Upper lobe of left lung (tissue), 6 donors: ENCODE measurements at places on chromosomes 7 and 10. TPM values are rescaled to one million over a fixed set of nuclear protein-coding genes. Genes with fewer than 3 reads are reported as not detected.

Gene ARHGEF35
- 21.3 TPM for total RNA-seq

Gene CCDC7
- total RNA-seq = 6.4 TPM

Gene CYP17A1
- total RNA-seq = not detected

Gene PON1
- total RNA-seq = 1.7 TPM

Gene NUPR2
- 9.1 TPM for total RNA-seq

- H3K27me3 ChIP-seq = no peaks in the 10 kb centered on the region
- H3K4me3 ChIP-seq = no peak overlapping the region
- no peak overlapping the region for H3K27ac ChIP-seq
- H3K36me3 ChIP-seq = no peaks in the 10 kb centered on the region
Observed at GRCh38 chr10:46288601-46289206, 1.9 kb downstream of the ANTXRL start.

- no peak for DNase-seq
- no peak overlapping the region for H3K27ac ChIP-seq
- H3K27me3 ChIP-seq = no peaks in the 10 kb centered on the region
- H3K4me1 ChIP-seq = no peaks in the 10 kb centered on the region
- H3K4me3 ChIP-seq = no peak overlapping the region
Observed at GRCh38 chr10:1272079-1272776, 216.0 kb downstream of the WDR37 start.

- H3K4me3 ChIP-seq = no peak overlapping the region
- H3K27me3 ChIP-seq = no peaks in the 10 kb centered on the region
- H3K4me1 ChIP-seq = peaks cover 35% of the 10 kb centered on the region
Observed at GRCh38 chr10:13790196-13790595, 203.4 kb downstream of the PRPF18 start.

DNA sequence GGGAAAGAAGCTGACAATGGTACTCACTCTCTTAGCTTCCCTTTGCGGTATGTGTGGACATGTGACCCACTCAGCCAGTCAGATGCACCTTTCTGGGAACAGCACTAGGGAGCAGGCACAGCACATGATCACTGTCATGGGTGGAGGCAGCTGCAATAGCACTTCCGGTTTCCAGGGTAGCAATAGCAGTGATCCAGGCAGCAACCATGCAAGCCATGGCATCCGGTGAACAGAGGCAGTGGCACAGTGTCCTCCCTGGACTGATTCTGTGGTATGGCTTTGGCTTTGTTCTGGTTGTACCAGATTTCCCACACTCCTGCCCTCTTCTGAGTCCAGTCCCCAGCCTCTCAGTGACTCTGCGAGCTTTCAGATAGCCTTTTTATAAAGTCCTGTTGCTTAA, 86.8 kb upstream of the NAMPT start:
- DNase-seq = peak; percentile 77
- H3K27ac ChIP-seq = no peak overlapping the region
- no peak overlapping the region for H3K4me3 ChIP-seq
- no peaks in the 10 kb centered on the region for H3K4me1 ChIP-seq
- H3K27me3 ChIP-seq = no peaks in the 10 kb centered on the region

- no peaks in the 10 kb centered on the region for H3K4me1 ChIP-seq
- no peaks in the 10 kb centered on the region for H3K36me3 ChIP-seq
- no peak for DNase-seq
- H3K27ac ChIP-seq = no peak overlapping the region
- H3K27me3 ChIP-seq = no peaks in the 10 kb centered on the region
Observed at GRCh38 chr10:1432161-1432560, 305.2 kb downstream of the ADARB2 start.

DNA sequence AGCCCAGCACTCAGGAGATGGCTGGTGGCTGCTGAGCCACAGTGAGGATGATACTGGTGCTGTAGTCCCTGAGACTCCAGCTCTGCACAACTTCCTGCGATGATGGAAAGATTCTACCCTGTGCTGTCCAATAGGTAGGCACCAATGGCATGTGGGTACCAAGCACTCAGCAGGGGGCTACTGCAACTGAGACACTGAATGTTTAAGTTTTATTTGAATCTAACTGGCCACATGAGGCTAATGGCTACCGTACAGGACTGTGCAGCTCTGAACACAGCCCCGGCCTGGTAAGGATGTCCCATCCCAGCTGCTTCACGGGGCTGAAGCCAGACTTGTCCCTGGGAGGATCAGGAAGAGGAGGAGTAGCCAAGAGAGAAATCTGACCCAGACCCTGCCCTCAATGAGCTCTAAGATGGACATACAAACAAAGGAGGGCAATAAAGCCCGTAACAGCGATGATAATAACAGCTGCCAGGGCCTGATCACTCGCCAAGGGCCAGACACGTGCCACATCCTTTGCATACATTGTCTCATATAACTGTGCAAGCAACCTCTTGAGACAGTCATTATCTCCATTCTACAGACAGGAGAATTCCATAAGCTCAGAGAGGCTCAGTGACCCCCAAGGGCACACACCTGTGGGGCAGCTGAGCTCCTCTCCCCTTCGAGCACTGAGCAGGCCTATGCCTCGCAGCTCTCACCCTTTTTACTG, 3.8 kb downstream of the GPRIN2 start:
- peak; percentile 21 for DNase-seq
- H3K36me3 ChIP-seq = no peaks in the 10 kb centered on the region
- no peak overlapping the region for H3K27ac ChIP-seq
- H3K4me1 ChIP-seq = peaks cover 19% of the 10 kb centered on the region
- no peak overlapping the region for H3K4me3 ChIP-seq
- peaks cover 4% of the 10 kb centered on the region for H3K27me3 ChIP-seq

- no peaks in the 10 kb centered on the region for H3K36me3 ChIP-seq
- no peak overlapping the region for H3K4me3 ChIP-seq
- H3K27ac ChIP-seq = no peak overlapping the region
- H3K27me3 ChIP-seq = no peaks in the 10 kb centered on the region
Observed at GRCh38 chr7:71723859-71724258, 591.9 kb downstream of the GALNT17 start.

DNA sequence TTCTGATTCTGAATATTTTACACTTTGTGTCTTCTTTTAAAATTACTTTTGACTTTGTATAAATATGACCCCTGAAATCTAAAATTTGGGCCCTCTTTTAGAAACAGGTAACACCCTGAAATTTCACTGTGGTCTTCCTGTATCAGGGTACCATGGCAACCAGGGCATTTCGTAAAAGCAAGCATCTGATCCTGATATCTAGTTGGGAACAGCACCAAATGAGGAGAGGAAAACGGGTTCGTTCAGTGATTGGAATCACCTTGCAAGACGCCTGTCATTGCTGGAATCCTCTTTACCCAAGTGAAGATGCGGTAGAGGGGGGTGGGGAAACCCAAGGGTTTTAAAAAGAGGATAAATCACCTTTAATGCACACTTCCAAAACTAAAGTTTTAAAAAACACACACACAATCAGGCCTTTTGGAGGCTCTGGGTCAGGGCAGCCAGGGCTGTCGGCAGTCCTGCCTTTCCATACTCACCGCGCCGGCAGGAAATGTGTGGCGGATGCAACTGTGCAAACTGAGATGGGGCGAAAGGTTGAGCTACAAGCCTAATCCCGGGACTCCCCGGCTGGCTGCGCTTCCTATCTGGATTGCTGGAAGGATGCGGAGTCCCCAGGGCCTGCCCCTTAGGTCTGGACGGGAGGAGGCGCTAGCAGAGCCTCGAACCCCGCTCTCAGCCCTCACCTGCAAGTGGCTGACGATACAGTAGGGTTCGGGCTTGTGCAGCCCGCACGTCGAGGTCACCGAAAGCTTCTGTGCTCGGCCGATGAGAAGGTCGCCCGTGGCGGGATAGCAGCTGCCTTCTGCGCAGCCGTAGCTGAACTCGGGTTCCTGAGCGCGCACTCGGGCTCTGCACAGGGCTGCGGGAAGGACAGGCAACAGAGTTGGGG, 1.8 kb downstream of the LAMB1 start:
- H3K4me1 ChIP-seq = peaks cover 20% of the 10 kb centered on the region
- H3K4me3 ChIP-seq = peak overlapping the region; percentile 52
- peak overlapping the region; percentile 70 for H3K27ac ChIP-seq
- peak; percentile 67 for DNase-seq
- H3K36me3 ChIP-seq = no peaks in the 10 kb centered on the region
- peaks cover 2% of the 10 kb centered on the region for H3K27me3 ChIP-seq

GRCh38 chr7:21544715-21545114, 1.9 kb downstream of the DNAH11 start:
- peaks cover 16% of the 10 kb centered on the region for H3K4me1 ChIP-seq
- H3K36me3 ChIP-seq = no peaks in the 10 kb centered on the region
- H3K27me3 ChIP-seq = no peaks in the 10 kb centered on the region
- no peak overlapping the region for H3K4me3 ChIP-seq
